ENCODE measurements at places on chromosomes 7 and 10. TPM values are rescaled to one million over a fixed set of nuclear protein-coding genes. Genes with fewer than 3 reads are reported as not detected.

DNA sequence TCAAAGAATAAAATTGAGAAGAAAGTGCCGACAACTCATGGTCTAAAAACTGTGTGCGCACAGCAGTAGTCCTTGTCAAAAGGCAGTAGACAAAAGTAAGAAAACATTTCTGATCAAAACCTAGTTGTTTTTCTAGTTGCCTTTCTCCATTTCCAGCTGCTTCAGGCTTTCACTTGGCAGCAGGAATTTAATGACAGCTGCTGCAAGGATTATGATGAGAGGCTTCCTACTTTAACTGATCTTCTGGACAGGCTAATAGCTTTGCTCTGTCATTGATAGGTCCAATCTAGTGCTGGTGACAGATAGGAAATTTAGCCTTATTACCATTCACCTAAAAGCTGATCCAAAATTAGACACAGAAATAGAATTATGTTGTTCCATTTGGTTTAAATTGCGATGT is 110.7 kb upstream of the SEMA3C start:
- DNase-seq = no peak
- H3K36me3 ChIP-seq = no peaks in the 10 kb centered on the region
- no peak overlapping the region for H3K4me3 ChIP-seq
- no peak overlapping the region for H3K27ac ChIP-seq
- no peaks in the 10 kb centered on the region for H3K4me1 ChIP-seq

GRCh38 chr10:103067484-103067883 is 125.6 kb downstream of the NT5C2 start:
- H3K4me3 ChIP-seq = no peak overlapping the region
- no peaks in the 10 kb centered on the region for H3K4me1 ChIP-seq
- DNase-seq = no peak
- H3K36me3 ChIP-seq = peaks cover 4% of the 10 kb centered on the region
- no peak overlapping the region for H3K27ac ChIP-seq

GRCh38 chr10:95830044-95830443 is 74.1 kb downstream of the ENTPD1 start:
- no peak overlapping the region for H3K4me3 ChIP-seq
- H3K36me3 ChIP-seq = no peaks in the 10 kb centered on the region
- DNase-seq = no peak
- no peaks in the 10 kb centered on the region for H3K27me3 ChIP-seq
- peaks cover 16% of the 10 kb centered on the region for H3K4me1 ChIP-seq
- no peak overlapping the region for H3K27ac ChIP-seq

DNA sequence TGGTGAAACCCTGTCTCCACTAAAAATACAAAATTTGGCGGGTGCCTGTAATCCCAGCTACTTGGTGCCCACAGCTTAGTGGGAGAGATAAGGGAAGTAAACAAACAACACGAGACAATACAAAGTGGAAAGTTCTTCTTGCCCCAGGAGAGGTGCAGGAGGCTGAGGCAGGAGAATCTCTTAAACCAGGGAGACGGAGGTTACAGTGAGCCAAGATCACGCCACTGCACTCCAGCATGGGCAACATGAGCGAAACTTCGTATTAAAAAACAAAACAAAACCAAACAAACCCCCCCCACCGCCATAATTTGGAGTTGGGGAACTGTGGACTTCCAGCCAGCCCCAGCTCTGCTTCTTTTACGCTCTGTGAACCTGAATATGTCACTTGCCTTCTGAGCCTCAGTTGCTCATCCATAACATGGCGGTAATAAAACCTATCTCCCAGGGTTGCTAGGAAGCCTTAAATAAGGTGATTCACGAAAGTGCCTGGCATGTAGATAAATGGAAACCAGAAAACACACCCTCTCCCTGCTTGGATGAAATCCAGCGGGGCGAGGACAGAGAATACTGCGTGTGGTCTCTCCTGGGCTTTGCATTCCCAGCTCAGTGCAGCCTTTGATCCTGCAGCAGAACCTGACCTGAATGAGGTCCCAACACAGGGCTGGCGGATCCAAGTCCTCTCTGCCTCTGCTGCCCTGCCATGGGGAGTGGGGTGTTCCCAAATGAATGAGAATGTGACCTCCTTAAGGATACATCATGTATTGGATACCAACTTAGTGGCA is 10.2 kb downstream of the MLXIPL start:
- H3K4me1 ChIP-seq = no peaks in the 10 kb centered on the region
- H3K36me3 ChIP-seq = no peaks in the 10 kb centered on the region
- peak overlapping the region; percentile 14 for H3K27ac ChIP-seq
- H3K4me3 ChIP-seq = no peak overlapping the region

- H3K27me3 ChIP-seq = no peaks in the 10 kb centered on the region
- no peaks in the 10 kb centered on the region for H3K4me1 ChIP-seq
- H3K27ac ChIP-seq = no peak overlapping the region
- no peak for DNase-seq
These were observed 194.7 kb downstream of the KCND2 start for GRCh38 chr7:120467676-120468075.

GRCh38 chr10:6647811-6648526 is 67.9 kb upstream of the PRKCQ start:
- H3K4me3 ChIP-seq = no peak overlapping the region
- H3K27me3 ChIP-seq = no peaks in the 10 kb centered on the region
- no peak overlapping the region for H3K27ac ChIP-seq
- no peaks in the 10 kb centered on the region for H3K36me3 ChIP-seq
- no peaks in the 10 kb centered on the region for H3K4me1 ChIP-seq

DNA sequence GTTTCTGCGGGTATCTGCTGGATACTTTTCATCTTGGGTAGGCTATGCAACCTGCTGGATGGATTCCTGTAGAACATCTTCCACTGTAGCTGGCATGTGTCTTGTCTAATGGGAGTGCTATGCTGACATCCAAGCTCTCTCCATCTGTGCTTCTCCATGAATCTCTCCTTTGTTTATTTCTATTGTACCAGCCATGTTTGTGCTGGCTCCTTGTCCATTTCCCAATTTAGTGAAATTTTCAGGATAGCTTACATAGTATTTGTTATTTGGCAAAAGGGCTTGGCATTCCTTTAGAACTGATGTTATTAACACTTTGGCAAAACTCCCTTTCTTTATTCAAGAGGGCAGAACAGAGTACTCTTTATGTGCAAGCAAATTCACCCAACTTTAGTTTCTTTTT is 198.0 kb downstream of the CSTF2T start:
- H3K27me3 ChIP-seq = no peaks in the 10 kb centered on the region
- DNase-seq = no peak
- H3K36me3 ChIP-seq = no peaks in the 10 kb centered on the region
- H3K27ac ChIP-seq = peak overlapping the region; percentile 0
- no peak overlapping the region for H3K4me3 ChIP-seq

DNA sequence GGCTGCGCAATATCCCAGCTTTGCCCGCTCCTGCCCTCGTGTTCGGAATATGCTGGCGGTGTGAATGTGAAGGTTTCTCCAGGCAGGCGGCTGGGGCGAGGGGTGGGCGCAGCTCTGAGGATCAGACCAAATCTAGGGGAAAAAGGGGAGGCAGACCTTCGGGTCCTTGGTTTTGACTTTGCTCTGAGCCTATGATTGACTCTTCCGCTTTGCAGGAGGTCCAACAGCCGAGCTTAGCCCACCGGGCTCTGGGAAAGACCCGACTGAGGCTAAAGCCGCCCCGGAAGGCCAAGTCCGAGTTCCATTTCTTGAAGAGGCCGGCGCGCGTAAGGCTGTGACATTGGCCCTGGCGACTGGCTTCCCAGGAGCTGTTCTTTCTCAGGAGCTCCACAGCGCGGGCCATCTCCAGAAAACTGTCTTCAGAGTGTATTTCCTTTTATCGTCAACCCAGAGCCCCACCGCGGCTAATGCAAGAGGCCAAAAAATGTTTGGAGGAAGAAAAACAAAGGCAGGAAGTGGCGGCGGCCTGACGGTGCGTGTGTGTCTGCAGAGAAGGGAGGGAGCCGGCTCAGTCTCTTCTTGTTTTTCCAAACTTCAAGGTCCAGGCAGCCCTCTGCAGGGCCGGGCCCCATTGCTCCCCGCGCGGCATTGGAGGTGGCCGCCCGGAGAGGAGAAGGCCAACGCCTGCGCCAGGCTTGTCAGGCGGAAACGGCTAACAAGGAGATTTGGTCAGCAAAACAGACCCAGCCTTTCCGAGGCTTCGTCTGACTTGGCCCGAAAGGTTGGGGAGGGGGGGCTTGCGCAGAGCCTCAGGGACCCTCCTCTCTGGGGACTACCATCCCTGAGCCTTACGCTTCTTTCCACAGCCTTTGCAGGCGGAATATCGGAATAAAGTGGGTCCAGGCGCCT is 3.6 kb upstream of the HOXA11 start:
- no peaks in the 10 kb centered on the region for H3K36me3 ChIP-seq
- peak; percentile 88 for DNase-seq
- H3K4me1 ChIP-seq = peaks cover 80% of the 10 kb centered on the region
- peak overlapping the region; percentile 73 for H3K4me3 ChIP-seq
- no peaks in the 10 kb centered on the region for H3K27me3 ChIP-seq

DNA sequence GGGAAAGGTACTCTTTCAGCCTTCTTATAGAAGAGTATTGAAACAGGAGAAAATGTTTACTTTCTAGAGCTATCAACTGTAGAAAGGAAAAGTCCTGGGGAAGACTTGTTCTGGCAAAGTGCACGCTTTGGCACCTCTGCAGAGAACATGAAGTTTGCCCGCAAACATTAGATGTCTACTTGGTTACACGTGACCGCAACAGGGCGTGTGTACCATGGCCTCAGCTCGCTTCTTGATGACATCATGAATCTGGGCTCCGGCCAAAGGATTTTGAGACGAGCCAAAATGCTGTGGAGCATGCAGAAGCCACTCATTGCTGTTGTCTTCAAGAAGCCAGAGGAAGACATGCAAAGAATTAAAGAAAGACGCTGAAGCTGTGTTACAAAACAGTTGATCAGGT is 8.6 kb upstream of the TAS2R60 start:
- H3K36me3 ChIP-seq = no peaks in the 10 kb centered on the region
- no peaks in the 10 kb centered on the region for H3K4me1 ChIP-seq
- no peak overlapping the region for H3K4me3 ChIP-seq
- DNase-seq = no peak
- no peak overlapping the region for H3K27ac ChIP-seq
- H3K27me3 ChIP-seq = no peaks in the 10 kb centered on the region

DNA sequence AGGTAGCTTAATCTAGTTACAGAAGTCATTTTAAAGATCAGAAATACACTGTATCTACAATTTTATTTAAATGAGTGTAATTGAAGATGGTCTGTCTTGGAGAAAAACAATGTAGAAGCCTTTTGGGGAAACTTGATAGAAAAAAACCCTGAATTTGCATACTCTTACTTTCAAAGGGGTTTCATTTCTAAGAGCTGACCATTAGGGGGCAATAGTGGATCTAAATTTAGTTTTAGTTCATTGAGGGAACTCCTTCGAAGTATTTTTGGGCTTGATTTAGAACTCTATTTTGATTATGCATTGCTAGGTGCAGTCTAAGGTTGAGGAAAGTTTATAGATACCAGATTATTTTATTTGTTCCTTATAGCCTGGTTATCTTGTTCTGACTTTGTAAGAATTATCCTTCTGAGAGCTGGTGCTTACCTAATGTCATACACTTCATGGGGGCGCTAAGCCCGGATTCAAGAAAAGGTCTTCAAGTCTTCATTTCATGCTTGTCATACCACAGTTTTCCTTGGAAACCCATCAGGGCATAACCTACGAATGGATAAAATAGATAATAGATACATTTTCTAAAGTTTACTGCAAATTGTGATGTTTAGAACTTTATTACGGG is 69.1 kb upstream of the MXI1 start:
- peaks cover 6% of the 10 kb centered on the region for H3K4me1 ChIP-seq
- H3K27ac ChIP-seq = no peak overlapping the region
- H3K4me3 ChIP-seq = no peak overlapping the region
- no peak for DNase-seq
- H3K36me3 ChIP-seq = no peaks in the 10 kb centered on the region

DNA sequence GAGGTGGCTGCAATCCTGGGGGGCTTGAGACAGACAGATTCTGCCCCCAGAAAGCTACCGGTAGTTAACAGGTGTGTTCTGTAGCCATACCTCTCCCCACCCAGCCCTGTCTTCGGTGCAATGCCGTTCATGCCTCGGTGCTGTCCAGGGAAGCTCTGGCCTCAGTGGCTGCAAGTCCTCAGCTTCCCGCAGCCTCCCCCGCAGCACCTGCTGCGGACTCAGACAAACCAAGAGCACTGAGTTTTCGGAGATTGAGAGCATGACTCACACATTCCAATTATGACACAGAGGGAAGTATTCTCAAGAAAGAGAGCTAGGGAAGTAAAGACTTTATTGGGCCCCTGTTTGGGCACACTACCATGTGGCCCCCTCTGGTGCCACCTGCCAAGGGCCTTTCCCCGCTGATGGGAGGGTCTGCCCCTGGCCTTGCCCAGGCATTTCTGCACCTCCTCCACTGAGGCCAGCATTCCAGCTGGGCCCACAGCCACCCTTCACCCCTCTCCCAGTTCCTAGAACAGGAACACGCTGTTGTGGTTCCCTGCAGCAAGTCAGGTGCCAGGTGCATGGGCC is 30.2 kb upstream of the EZH2 start:
- no peak for DNase-seq
- no peak overlapping the region for H3K4me3 ChIP-seq
- no peaks in the 10 kb centered on the region for H3K36me3 ChIP-seq
- H3K27me3 ChIP-seq = no peaks in the 10 kb centered on the region

GRCh38 chr7:44798649-44799305 is 2.3 kb downstream of the PPIA start:
- peaks cover 41% of the 10 kb centered on the region for H3K36me3 ChIP-seq
- H3K4me3 ChIP-seq = peak overlapping the region; percentile 96
- DNase-seq = no peak
- H3K4me1 ChIP-seq = no peaks in the 10 kb centered on the region
- no peaks in the 10 kb centered on the region for H3K27me3 ChIP-seq
- H3K27ac ChIP-seq = peak overlapping the region; percentile 99

- H3K36me3 ChIP-seq = no peaks in the 10 kb centered on the region
- H3K27ac ChIP-seq = no peak overlapping the region
- H3K4me3 ChIP-seq = no peak overlapping the region
- no peaks in the 10 kb centered on the region for H3K27me3 ChIP-seq
- H3K4me1 ChIP-seq = peaks cover 37% of the 10 kb centered on the region
- no peak for DNase-seq
These were observed 73.5 kb downstream of the CDK6 start for GRCh38 chr7:92762851-92763250.

- H3K4me3 ChIP-seq = peak overlapping the region; percentile 34
- H3K27ac ChIP-seq = peak overlapping the region; percentile 95
- H3K4me1 ChIP-seq = peaks cover 9% of the 10 kb centered on the region
- no peaks in the 10 kb centered on the region for H3K36me3 ChIP-seq
- DNase-seq = peak; percentile 98
These were observed 465 bp upstream of the TRIM24 start for GRCh38 chr7:138459413-138460175.

- no peaks in the 10 kb centered on the region for H3K27me3 ChIP-seq
- H3K4me3 ChIP-seq = no peak overlapping the region
- no peak for DNase-seq
- peak overlapping the region; percentile 52 for H3K27ac ChIP-seq
These were observed 1.8 kb downstream of the SNCG start for GRCh38 chr10:86960003-86960862.

COL26A1 gene
- total RNA-seq = not detected

FEZF1 gene
- not detected for total RNA-seq

RADIL gene
- total RNA-seq = 7.4 TPM

EFCAB10 gene
- not detected for total RNA-seq

DLX5 gene
- total RNA-seq = not detected

SH2D4B gene
- total RNA-seq = not detected
